ENCODE measurements at places on chromosomes 1 and 21.

GRCh38 chr1:37672136-37672870, 20.0 kb upstream of the CDCA8 start:
- DNase-seq, result no peak

DNA sequence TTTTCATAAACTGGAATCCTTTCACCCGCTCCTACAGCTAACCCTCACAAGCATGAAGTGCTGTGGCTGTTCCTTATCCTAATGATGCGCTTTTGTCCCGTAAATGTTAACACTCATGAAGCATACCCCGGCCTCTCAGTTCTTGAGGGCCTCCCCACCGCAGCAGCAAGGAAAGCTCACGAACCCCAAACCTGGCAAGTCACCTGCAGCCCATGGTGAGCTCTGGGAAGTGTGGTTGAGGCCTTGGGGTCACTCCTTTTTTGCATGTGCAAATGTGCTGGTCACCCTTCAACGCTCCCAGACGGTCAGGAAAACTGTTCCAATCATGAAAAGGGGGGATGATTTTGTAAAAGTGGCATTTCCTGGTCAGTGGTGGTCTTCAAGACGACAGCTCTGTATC, 124.6 kb downstream of the PRDM2 start:
- DNase-seq, result no peak

- no peak for DNase-seq
Observed at GRCh38 chr1:225914947-225915346, 9.1 kb downstream of the PYCR2 start.

DNA sequence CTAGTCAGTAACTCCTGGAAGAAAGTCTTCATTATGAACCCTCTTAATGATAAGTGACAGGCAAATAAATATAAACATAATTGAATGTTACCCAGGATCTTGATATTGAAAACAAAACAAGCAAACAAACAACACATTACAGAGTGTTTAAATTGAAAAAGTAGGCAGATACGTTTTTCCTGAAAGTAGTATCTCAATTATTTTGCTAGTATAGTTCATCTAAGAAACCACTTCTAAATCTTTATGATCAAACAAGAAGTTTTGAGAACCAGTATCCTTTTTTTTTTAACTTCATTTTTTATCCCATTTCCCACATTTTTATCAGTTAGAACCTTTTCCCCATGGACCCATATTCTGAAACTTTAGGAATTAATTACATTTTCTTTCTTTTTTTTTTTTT, 3.7 kb upstream of the WDR47 start:
- no peak for DNase-seq

- no peak for DNase-seq
Observed at GRCh38 chr21:30306884-30307283, 13.2 kb downstream of the KRTAP26-1 start.

- no peak for DNase-seq
Observed at GRCh38 chr21:43303275-43304178, 123.4 kb downstream of the SIK1 start.

GRCh38 chr1:246587606-246588005, 21.4 kb downstream of the CNST start:
- DNase-seq, result no peak

GRCh38 chr21:32356874-32357395, 35.9 kb downstream of the URB1 start:
- no peak for DNase-seq

DNA sequence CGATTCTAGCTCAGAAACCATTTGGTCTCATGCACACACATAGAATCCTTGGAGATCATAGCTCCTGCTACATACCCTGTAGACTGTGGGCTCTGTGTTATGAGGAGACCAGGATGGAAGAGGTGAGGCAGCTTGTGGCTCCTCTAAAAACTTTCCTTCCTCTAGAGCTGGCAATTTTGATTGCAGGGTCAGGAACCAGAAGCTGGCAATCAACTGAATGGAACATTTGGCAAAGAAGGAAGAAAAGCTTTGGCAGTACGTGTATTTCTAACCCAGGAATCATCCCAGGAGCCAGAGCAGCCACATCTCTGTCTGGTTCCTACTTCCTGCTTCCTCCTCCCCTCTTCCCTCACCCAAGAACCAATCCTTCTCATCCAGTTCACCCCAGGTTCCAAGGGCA, 15.7 kb downstream of the PIK3C2B start:
- no peak for DNase-seq

DNA sequence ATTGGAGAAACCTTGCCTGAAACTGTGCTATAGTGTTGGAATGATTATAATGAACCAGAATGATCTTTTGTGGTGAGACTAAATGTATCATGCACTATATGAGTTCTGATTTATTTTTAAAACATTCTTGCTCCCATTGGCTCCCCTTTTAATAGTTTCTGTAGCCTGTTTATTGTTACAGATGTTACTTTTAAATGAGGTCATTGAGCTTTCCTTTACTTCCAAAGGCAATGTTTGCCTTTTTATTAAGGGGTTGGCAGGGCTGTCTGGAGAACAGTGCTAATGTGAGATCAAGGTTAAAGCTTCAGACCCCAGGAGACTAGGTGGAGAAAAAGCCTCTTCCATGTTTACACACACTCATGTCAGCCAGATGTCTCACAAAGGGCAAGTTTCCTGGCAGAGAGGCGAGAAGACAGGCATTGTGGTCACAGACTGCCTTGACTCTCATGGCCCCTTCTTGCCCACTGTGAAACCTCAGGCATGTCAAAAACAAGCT, 120.6 kb upstream of the RAVER2 start:
- no peak for DNase-seq

GRCh38 chr1:219172821-219173220, 857 bp upstream of the LYPLAL1 start:
- no peak for DNase-seq

GRCh38 chr21:27101523-27101922, 134.6 kb upstream of the ADAMTS5 start:
- DNase-seq, result no peak

DNA sequence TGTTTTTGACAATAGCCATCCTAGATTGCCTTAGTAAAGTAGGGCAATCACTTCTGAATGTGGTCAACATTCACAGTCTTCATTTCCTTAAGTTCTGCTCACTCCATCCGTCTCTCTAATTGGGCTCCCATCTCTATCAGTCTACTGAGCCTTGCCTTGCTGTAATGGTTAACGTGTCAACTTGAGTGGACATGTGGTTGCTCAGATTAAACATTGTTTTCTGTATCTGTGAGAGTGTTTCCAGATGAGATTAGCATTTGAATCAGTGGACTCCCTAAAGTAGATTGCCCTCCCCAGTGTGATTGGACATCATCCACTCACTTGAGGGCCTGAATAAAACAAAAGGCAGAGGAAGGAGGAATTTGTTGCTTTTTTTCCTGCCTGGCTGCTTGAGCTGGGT, 26.4 kb downstream of the C1orf216 start:
- no peak for DNase-seq

DNA sequence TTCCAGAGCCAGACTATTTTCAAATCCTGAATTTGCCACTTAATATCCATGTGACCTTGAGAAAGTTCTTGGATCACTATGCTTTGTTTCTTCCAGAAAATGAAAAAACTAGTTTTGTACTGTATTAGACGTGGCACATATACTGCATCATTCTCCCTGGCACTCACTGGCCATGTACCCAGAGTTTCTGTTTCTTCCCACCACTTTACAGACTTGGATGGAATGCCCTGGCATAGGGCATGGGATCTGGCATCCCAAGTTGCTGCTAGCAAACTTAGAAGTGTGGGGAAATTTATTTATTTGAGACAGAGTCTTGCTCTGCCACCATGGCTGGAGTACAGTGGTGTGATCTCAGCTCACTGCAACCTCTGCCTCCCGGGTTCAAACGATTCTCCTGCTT, 10.0 kb downstream of the KLF18 start:
- no peak for DNase-seq

DNA sequence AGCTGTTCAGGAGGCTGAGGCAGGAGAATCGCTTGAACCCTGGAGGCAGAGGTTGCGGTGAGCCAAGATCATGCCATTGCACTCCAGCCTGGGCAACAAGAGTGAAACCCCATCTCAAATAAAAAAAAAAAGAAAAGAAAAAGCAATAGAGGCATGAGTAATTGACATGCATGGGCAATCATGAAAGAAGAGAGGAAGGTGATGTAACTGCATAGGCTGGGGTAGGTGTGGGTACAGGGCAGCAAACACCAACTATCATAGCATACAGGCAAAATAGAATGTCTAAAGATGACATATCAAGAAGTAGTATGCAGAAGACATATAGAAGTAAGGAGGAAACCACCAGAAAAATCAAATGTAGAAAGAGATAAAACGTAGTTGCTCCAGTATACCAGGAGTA, 19.0 kb upstream of the MGST3 start:
- DNase-seq, result no peak

DNA sequence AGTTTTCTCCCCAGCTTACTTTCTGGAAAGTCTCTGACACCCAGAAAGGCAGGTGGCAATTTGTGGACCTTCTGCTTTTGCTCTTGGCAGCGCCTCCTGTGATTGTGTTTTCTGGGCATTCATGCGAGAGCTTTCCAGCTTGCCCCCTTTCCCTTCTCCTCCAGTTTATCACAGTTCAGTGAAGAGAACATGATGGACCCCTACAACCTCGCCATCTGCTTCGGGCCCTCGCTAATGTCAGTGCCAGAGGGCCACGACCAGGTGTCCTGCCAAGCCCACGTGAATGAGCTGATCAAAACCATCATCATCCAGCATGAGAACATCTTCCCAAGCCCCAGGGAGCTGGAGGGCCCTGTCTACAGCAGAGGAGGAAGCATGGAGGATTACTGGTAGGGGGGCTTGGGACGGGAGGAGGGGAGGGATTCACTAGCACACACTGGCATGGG, 24.3 kb upstream of the IKBKE start:
- DNase-seq, result no peak

DNA sequence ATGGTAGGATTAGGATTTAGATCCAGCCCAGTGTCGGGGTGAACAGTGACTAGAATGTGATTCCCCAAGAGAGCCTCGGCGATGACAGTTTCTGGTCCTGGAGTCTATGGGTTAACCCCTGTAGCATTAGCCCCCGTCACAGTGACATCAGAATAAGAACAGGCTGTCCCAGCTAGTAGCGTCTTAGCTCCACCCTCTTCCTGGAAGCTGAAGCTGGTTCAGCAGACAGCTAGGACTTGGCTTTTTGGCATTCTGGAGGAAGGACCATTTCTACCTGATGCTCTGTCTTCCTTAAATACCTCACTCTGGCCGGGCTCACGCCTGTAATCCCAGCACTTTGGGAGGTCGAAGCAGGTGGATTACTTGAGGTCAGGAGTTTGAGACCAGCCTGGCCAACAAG, 5.0 kb downstream of the NDUFS2 start:
- DNase-seq, result no peak

- DNase-seq, result no peak
Observed at GRCh38 chr1:113895098-113895497, 7.7 kb upstream of the BCL2L15 start.

DNA sequence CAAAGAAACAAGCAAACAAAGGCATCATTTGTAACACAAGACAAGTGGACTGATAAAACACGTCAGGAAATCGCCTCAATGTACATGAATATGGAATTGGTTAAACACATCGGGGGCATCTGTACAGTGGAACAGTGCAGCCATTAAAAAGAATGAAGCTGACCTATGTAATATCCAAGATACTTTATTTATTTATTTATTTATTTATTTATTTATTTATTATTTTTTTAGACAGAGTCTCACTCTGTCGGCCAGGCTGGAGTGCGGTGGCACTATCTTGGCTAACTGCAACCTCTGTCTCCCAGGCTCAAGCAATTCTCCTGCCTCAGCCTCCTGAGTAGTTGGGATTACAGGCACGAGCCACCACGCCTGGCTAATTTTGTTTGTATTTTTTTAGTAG, 75.4 kb upstream of the SLC45A1 start:
- no peak for DNase-seq

DNA sequence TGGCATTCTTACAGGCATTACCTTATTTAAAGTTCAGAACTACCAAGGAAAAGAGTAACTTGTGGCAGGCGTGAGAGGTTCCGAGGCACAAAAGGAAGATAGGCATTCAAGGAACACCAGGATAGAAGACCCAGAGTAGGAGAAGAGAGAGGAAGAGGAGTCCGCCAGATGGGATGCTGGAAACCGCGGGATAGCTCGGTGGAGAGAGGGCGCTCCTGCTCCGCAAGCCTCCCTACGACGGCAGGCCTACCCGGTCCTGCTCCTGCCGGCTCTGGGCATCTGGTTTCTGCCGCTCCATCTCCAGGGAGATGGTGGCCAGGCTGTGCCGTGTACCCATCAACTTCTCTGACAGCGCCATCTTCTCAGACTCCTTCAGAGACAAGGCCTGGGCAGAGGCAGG, 5.4 kb upstream of the NBPF1 start:
- DNase-seq, result no peak

GRCh38 chr1:76015478-76016103, 59.0 kb upstream of the ST6GALNAC3 start:
- DNase-seq, result no peak

DNA sequence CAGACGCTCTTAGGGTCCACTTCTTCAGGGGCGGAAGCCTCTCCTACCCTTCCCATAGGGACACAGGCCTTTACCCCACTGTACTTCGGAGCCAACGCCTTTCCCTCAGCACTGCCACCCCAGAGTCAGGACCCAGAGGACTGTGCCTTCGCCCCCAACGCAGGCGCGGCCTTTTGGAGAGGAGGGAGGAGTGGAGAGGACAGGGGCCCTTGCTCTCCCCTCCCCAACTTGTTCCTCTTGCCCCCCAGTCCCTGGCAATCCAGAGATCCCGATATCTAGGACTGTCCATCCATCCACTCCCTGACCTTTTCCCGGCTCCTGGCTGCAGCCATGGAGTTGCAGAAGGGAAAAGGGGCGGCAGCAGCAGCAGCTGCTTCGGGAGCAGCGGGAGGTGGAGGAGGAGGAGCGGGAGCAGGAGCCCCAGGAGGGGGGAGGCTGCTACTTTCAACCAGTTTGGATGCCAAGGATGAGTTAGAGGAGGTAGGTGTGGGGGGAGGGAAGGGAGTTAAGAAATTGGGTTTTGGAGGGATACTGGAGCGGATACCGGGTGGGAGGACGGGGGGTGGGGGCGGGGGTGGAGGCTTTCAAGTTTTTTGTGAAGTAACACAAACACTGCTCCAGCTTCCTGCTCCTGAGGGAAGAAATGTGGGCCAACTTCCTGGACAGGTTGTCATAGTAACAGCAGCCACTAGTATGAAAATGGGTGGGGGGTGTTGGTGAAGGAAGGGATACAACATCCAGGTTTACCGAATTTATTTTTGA, 636 bp downstream of the INTS3 start:
- no peak for DNase-seq

DNA sequence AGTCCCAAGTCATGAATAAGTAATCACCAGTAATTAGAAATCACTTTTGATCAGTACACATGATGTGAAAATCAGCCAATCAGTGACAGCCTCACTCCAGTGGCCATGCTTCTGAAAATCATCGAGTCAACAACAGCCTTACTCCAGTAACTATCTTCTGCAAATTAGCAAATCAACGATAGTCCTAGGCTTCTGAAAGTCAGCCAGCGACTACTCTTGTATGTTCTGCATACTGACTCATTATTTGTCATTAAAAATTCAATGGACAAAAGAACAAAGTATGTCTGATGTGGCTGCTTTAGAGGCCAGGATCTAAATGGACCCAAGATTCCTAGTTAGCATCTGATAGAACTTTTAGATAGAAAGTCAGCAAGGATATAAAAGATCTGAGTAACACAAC, 102.5 kb downstream of the GPR52 start:
- no peak for DNase-seq
